Activated naive CD8-positive, alpha-beta T cell treated with anti-CD3 and anti-CD28 coated beads, Interleukin-2, amount 10 ng/mL, durations not matched to agents 7 days and 5 days (primary cell): ENCODE measurements at places on chromosomes 16 and 17. TPM values are rescaled to one million over a fixed set of nuclear protein-coding genes. Genes with fewer than 3 reads are reported as not detected.

DNA sequence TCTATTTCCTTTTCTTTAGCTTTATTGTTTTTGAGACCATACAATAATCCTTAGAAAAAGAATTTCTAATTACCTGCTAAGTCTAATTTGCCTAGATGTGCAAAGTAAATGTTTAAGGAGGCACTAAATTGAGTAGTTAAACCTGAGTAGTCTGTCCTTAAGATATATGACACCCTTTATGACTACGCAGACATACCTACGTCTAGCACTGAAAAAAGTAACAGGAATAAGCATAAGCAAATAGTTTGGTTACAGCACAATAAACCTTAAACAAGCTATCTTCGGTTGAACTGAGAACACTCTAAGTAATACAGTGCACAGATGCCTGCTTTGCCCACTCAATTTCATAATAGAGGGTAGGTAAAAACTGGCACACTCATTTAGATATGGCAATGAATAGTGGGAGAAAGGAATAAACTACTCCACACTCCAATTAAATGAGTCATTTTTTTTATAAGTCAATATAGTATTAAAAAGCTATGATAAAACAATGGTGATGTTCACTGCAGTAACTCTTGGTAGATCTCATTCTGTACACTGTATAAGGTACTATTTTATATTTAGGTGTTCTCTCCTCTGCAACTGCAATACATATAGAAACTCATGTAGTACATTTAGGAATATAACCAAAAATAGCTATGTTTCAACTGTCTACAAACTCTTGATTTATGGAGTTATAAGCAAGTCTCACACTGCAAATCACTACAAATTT lies 19.7 kb upstream of the INTS2 start:
- no peaks in the 10 kb centered on the region for H3K27me3 ChIP-seq
- peaks cover 12% of the 10 kb centered on the region for H3K36me3 ChIP-seq
- peaks cover 3% of the 10 kb centered on the region for H3K4me1 ChIP-seq
- DNase-seq = no peak
- no peak overlapping the region for H3K27ac ChIP-seq
- H3K4me3 ChIP-seq = no peak overlapping the region

GRCh38 chr17:80328634-80329380 lies 68.2 kb downstream of the RNF213 start:
- H3K27me3 ChIP-seq = no peaks in the 10 kb centered on the region
- peak overlapping the region; percentile 66 for H3K27ac ChIP-seq
- peaks cover 14% of the 10 kb centered on the region for H3K4me1 ChIP-seq
- no peak for DNase-seq
- H3K36me3 ChIP-seq = peaks cover 73% of the 10 kb centered on the region
- no peak overlapping the region for H3K4me3 ChIP-seq

- no peak overlapping the region for H3K4me3 ChIP-seq
- no peaks in the 10 kb centered on the region for H3K36me3 ChIP-seq
- H3K27me3 ChIP-seq = peaks cover 2% of the 10 kb centered on the region
- H3K4me1 ChIP-seq = no peaks in the 10 kb centered on the region
These were observed 75.0 kb upstream of the CPHXL start for GRCh38 chr16:75801307-75801706.

DNA sequence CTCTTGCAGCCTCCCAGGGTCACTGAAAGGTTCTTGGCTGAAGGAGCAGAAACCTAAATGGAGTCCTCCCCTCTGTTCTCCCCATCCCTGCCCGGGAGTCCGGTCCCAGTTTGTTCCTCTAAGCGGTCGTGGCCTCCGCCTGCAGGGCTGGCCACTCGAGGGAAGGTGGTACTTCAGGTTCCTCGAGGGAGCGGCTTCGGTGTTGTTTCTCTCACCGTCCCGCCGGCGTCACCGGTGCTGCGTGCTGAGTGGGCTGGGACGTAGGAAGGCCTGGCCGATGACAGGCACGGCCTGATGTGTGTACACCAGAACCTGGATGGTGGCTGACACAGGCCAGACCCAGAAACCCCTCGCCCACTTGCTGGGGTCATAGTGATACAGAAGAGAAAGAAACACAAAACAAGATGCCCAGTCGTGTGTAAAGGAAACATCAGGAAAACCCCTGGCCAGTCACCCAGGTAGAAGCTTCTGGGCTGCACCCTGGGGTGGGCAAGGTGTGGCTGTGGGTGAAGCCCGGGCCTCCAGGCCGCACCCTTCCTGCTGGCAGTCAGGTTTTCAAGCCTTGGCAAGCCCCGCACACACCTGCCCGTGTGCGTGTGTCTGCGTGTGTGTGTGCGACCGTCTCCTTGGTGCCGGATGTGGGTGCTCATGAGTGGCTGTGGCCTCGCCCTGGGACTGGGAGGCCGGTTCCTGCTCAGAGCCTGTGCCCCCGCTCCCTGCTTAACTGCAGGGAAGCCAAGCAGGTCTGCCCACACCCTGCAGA lies 52.0 kb downstream of the BAIAP2 start:
- H3K27ac ChIP-seq = no peak overlapping the region
- H3K27me3 ChIP-seq = no peaks in the 10 kb centered on the region
- H3K36me3 ChIP-seq = no peaks in the 10 kb centered on the region
- H3K4me3 ChIP-seq = no peak overlapping the region
- no peaks in the 10 kb centered on the region for H3K4me1 ChIP-seq
- DNase-seq = no peak

GRCh38 chr17:49021095-49021767 lies 24.0 kb downstream of the IGF2BP1 start:
- DNase-seq = no peak
- H3K27me3 ChIP-seq = peaks cover 8% of the 10 kb centered on the region
- no peak overlapping the region for H3K4me3 ChIP-seq
- no peaks in the 10 kb centered on the region for H3K36me3 ChIP-seq
- H3K27ac ChIP-seq = no peak overlapping the region

GRCh38 chr17:57927048-57927723 lies 28.0 kb downstream of the CUEDC1 start:
- H3K36me3 ChIP-seq = no peaks in the 10 kb centered on the region
- peaks cover 11% of the 10 kb centered on the region for H3K4me1 ChIP-seq
- no peak overlapping the region for H3K27ac ChIP-seq
- no peak overlapping the region for H3K4me3 ChIP-seq
- DNase-seq = no peak
- H3K27me3 ChIP-seq = peaks cover 34% of the 10 kb centered on the region

GRCh38 chr16:62596125-62596524 lies 559.9 kb upstream of the CDH8 start:
- no peak overlapping the region for H3K27ac ChIP-seq
- no peak for DNase-seq
- no peak overlapping the region for H3K4me3 ChIP-seq
- H3K27me3 ChIP-seq = no peaks in the 10 kb centered on the region
- no peaks in the 10 kb centered on the region for H3K36me3 ChIP-seq

GRCh38 chr16:73506568-73507056 lies 458.7 kb upstream of the ZFHX3 start:
- H3K27me3 ChIP-seq = no peaks in the 10 kb centered on the region
- no peaks in the 10 kb centered on the region for H3K36me3 ChIP-seq
- no peak overlapping the region for H3K4me3 ChIP-seq
- H3K4me1 ChIP-seq = no peaks in the 10 kb centered on the region

DNA sequence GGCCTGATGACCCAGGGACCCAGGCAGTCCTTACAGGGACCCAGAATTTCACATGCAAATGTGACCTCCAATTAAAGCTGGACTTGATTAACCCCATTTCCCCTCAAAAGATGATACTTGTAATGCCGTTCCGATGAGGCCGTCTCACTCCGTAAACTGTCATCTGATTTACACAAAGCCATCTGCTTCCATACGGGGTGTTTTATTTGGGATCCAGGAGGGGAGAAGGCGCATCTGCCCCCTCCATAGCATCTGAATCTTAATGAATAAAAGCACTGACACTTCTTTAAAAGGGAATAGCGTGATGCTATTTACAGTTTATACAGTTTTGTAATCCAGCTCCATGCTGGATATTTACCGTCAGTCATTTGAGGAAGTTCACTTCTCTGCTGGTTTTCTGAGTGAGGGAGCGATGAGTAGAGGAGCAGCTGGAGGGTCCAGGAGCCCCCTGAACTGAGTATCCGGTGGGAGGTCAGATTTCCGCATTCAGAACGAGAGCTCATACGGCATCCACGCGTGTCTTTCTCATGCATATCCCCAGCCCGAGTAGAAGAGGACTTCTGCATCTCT lies 452.7 kb downstream of the WWOX start:
- DNase-seq = no peak
- no peaks in the 10 kb centered on the region for H3K27me3 ChIP-seq
- peaks cover 2% of the 10 kb centered on the region for H3K4me1 ChIP-seq

DNA sequence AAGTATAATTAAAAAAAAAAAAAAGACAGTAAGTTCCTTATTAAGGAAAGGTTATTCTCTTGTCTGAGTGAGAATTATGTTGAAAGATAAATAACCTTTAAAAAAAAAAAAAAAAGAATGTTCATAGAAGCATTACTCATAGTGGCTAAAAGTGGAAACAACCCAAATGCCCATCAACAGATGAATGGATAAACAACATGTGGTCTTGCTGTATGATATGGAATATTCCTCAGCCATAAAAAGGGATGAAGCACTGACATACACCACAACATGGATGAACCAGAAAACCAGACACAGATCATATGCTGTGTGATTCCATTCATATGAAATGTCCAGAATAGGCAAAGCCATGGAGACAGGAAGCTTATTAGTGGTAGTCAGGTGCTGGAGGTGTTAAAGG lies 9.2 kb upstream of the CCNF start:
- H3K27me3 ChIP-seq = peaks cover 8% of the 10 kb centered on the region
- no peaks in the 10 kb centered on the region for H3K36me3 ChIP-seq
- DNase-seq = no peak
- no peak overlapping the region for H3K27ac ChIP-seq
- H3K4me1 ChIP-seq = peaks cover 13% of the 10 kb centered on the region

GRCh38 chr17:17300624-17301568 lies 2.3 kb upstream of the NT5M start:
- H3K4me1 ChIP-seq = peaks cover 33% of the 10 kb centered on the region
- no peaks in the 10 kb centered on the region for H3K27me3 ChIP-seq
- peak; percentile 64 for DNase-seq
- peak overlapping the region; percentile 72 for H3K4me3 ChIP-seq
- H3K36me3 ChIP-seq = peaks cover 2% of the 10 kb centered on the region

DNA sequence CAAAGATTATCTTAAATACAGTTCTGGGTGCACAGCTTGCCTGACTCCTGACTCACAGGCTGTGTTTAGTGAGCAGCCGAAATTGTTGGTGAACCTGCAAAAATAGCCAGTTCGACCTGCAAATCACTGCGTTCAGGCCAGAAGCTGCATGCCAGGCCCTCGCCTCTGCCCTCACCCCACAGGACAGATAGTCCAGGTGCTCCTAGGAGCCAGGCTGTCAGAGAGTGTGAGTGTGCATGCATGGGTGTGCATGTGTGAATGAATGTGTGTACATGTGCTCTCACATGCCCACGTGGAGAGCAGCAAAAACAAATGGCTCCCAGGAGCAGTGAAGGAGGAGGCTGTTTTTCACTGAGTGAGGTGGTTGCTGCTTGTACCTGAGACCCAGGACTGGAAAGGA lies 131.8 kb downstream of the ABCC12 start:
- H3K4me3 ChIP-seq = no peak overlapping the region
- no peak overlapping the region for H3K27ac ChIP-seq
- DNase-seq = no peak
- H3K27me3 ChIP-seq = no peaks in the 10 kb centered on the region
- H3K36me3 ChIP-seq = no peaks in the 10 kb centered on the region

The MARVELD3 gene
- not detected for total RNA-seq
